ENCODE measurements at places on chromosomes 1 and 21.
A peak's percentile ranks its signal among the peaks of the same experiment; 100 is the strongest.

DNA sequence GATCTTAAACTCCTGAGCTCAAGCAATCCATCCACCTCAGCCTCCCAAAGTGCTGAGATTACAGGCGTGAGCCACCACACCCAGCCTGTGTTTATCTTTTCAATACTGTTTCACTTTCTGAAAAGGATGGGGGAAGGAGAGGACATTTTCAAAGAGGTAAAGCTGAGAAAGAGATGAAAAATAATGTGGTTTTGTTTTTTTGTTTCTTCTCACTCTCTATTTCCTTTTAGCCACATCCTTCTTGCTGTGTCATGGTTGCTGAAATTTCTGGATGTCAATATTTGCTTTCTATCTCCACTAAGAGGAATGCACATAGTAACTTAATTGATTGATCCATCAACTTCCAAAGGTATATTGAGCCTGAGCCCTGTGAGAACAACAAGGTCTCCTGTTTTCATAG lies 6.4 kb upstream of the C1orf21 start:
- no peak for DNase-seq

DNA sequence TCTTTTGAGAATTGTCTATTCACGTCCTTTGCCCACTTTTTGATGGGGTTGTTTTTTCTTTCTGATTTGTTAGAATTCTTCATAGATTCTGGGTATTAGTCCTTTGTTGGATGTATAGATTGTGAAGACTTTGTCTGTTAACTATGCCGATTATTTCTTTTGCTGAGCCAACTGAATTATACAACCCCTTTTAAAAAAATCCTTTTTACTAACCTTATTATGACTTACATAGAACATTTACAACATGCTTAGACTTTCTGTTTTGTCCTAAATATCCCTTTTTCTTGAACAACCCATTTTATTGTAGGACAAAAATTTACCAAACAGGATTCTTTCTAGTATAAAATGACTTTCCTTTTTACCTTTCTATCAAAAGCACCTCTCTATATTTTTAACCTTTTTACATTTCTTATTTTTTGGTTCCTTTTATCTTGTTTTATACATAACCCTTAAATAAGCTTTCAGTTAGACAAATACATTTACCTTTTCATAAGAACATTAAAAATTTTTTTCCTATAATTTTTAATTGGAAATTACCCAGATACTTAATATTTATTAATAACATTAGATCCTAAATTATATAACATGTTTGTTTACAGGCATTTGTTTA lies 70.4 kb upstream of the TTLL7 start:
- DNase-seq: no peak

- no peak for DNase-seq
Measured at GRCh38 chr1:245131026-245131393, 23.8 kb upstream of the KIF26B start.

DNA sequence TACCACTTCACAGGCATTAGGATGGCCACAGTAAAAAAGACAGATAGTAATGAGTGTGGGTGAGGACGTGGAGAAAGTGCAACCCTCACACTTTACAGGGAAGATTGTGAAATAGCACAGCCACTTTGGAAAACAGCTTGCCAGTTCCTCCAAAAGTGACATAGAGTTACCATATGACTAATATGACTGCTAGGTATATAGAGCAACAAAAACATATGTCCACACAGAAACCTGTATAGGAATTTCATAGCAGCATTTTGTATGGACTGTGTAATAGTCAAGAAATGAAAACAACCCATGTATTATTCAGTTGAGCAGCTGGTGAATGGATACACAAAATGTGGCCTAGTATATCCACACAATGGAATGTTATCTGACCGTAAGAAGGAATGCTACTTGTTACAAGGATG lies 30.4 kb upstream of the LBR start:
- DNase-seq: no peak

GRCh38 chr1:43199093-43199726 lies 27.1 kb downstream of the CFAP57 start:
- no peak for DNase-seq

- DNase-seq: no peak
Measured at GRCh38 chr1:228944296-228944695, 209.0 kb downstream of the RHOU start.

GRCh38 chr1:41672641-41673361 lies 188.3 kb upstream of the EDN2 start:
- DNase-seq: no peak

DNA sequence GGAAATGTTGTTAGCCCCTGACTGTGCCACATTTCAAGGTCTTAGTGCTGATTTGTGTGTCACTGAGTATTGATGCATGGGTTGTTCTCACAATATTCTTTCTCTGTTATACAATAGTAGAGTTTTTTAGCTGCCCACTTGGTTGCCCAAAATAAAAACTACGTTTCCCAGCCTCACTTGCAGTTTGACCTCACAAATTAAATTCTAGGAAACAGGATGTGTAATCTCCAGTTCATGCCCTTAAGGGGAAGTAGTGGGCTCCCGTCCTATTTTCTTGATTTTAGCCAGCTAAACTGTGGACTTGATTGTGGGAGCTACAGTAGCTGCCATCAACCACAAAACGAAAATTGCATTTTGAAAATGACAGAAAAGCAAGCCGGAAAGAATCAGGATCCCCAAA lies 27.3 kb upstream of the LAMC1 start:
- no peak for DNase-seq

GRCh38 chr1:202562444-202563060 lies 147.7 kb downstream of the SYT2 start:
- DNase-seq: no peak

DNA sequence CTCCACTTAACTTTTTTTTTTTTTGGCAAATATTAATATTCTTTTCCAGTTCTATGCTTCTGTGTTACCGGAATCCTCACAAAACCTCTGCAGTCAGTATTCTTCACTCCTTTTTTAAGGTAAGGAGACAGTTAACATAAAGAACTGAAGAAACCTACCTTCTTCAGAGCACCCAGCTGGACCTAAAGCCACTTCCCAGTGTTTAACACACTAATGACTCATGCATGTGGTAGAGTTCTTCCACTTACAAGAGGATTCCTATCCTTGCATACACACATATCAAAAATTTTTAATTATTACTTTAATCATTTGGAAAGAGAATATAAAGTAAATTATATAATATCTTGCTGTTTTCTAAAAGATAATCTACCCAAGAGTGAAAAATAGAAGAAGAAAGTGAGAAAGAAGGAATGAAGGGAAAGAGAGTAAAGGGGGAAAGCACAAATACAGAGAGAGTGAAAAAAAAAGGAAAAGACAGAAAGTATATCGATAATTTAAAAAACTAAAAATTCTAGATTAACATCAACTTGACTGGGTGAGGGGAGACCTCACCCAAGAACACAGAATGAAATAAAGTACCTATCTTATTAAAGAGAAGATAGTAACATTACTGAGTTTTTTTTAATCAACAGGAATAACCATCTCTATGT lies 54.9 kb downstream of the ENAH start:
- no peak for DNase-seq

GRCh38 chr1:206890125-206891060 lies 6.8 kb upstream of the IL24 start:
- no peak for DNase-seq

- DNase-seq: no peak
Measured at GRCh38 chr1:25567710-25568089, 24.3 kb downstream of the LDLRAP1 start.

DNA sequence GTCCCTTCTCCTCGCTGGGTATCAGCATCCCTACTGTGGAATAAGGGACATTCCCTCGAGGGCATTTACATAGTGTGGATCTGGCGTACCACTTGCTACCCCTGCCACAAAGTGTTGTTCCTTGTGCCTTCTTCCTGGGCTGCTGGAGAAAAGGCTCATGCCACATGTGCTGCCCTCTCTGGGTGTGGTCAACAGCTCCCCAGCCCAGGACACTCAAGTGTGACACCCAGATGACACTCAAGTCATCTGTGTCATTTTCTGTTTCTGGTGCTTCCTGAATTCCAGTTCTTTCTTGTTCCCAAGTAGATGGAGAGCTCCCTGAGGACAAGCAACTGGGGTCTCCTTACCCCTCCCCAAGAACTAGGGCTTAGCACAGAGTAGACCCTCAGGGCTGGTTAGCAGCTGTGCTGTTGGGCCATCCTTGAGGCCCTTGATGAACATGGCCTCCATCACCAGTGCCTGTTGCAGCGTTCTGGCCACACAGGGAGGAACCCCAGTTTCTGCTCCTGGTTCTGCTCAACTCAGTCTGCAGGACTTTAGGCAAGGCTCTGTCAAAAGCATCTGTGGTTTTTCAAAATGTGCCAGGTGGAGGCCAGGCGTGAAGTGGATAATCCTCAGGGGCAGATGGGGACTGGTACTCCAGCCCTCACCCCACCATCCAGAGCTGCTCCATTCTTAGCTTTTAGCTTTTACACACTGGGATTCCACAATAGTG lies 49.0 kb upstream of the CLIC4 start:
- DNase-seq: no peak

GRCh38 chr1:244536316-244536715 lies 75.2 kb downstream of the CATSPERE start:
- DNase-seq: no peak

GRCh38 chr1:83583351-83584014 lies 415.4 kb downstream of the TTLL7 start:
- no peak for DNase-seq

GRCh38 chr1:205971082-205971481 lies 27.8 kb upstream of the SLC26A9 start:
- DNase-seq: no peak

GRCh38 chr1:173553312-173553711 lies 49.6 kb downstream of the SLC9C2 start:
- no peak for DNase-seq

GRCh38 chr1:226309398-226310244 lies 657 bp upstream of the LIN9 start:
- DNase-seq: no peak

- DNase-seq: no peak
Measured at GRCh38 chr1:217493290-217493689, 137.6 kb downstream of the GPATCH2 start.

DNA sequence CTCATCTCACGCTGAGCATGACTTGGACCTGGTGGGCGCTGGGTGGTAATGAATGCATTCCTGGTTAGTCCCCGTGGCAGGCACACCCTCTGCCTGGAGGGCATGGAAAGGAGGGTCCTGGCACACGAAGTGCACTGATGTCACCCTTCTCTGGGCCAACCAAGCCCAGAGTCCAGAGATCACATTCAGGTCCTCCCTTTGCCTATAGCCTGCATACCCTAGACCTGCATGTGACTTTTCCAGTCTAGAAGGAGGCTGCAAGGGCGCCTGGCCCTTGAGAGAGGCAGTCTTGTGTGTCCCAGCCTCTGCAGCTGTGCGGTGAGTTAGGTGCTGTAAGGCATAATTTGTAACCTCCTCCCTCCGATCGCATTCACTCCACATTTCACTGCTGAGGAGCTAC lies 22.1 kb downstream of the PADI2 start:
- DNase-seq: no peak

GRCh38 chr1:201419256-201419655 lies 2.3 kb downstream of the TNNI1 start:
- DNase-seq: no peak

DNA sequence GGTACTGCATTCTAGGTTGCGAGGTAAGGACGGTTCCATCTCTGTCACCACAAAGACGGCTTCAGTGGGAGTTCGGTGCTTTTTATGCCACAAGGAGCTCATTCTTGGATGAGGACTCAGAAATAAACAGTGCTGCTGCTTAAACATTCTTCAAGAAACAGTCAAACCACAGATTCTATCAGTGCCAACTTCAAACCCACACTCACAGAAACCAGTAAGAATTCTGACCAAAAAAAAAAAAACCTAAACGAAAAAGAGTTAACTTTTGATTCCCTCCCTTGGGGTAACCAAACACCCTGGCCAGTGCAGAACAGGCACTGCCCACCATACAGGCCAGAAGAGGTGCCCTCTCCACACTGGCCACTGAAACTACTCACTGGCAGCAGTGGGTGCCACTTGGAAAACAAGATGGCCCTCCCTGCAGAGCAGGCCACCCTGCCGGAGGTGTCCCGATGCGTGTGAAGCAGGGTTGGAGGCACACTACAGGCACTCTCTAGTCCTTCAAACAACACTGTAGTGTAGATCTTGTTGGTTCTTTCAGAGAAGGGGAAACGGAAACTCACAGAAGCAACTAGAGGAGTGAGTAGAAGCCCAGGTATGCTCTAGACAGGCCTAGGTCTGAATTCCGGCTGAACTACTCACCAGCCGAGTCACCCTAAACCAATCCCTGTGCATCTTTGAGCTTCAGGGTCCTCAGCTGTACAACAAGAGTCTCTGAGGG lies 87.3 kb upstream of the TLR5 start:
- no peak for DNase-seq

GRCh38 chr1:172894349-172895049 lies 156.2 kb downstream of the TNFSF18 start:
- DNase-seq: no peak

DNA sequence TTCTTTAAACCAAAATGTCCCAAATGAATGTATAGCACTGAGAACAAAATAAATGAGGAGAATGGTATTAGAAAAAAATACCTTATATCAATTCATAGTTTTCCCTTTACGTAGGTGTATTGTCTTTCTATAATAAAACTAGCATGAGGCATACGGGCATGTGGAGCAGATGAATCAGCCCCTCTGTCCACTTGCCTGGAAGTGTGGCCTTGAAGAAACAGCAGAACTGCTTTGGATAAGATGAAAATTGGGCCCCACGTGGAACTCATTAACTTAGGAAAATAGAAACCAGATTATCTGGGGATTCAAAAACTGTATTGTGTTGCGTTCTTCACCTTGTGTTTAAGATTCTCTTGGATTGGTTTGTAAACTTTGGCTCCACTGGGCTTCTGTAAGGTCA lies 356.8 kb upstream of the B3GALT2 start:
- no peak for DNase-seq

DNA sequence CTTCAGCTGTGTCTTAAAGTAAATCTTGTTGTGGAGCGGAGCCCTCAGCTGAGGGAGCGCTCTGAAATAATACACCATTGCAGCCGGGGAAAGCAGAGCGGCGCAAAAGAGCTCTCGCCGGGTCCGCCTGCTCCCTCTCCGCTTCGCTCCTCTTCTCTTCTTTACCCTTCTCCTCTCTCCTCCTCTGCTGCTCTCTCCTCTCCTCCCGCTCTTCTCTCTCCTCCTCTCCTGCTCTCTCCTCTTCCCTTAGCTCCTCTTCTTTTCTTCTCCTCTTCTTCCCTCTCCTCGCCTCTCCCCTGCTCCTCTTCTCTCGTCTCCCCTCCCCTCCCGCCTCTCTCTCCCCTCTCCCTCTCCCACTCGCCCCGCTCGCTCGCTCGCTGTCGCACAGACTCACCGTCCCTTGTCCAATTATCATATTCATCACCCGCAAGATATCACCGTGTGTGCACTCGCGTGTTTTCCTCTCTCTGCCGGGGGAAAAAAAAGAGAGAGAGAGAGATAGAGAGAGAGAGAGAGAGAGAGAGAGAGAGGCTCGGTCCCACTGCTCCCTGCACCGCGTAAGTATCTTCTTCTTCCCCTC lies at the start of gene PROX1:
Gene PROX1 (plus strand): TSS at position 47 of the 580 bp plus-strand sequence. CDS start 8,563 bp downstream, outside the sequence.
- DNase-seq: no peak

GRCh38 chr1:156052862-156053767 lies 483 bp downstream of the UBQLN4 start:
- peak; percentile 65 for DNase-seq

DNA sequence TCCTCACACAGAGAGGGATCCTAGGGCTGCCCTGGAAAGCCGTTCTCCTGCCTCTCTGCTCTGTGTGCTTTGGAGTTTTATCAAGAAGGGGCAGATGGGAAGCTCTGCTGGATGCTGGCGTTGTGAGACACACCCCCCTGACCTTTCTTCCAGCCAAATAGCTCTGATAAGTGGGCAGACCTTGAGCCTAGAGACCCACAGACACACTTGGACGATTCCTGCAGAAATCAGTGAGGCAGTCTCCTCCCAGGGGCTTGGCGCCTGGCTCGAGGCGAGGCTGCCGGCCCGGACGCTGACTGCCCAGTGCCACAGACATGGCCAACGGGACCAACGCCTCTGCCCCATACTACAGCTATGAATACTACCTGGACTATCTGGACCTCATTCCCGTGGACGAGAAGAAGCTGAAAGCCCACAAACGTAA lies at the start of gene MRAP:
Gene MRAP (plus strand): TSS at position 198 of the 424 bp plus-strand sequence. CDS start 117 bp downstream, at position 315.
- no peak for DNase-seq
